NT2/D1 (cell line): ENCODE measurements at places on chromosomes 6 and 20.
A peak's percentile ranks its signal among the peaks of the same experiment; 100 is the strongest.

DNA sequence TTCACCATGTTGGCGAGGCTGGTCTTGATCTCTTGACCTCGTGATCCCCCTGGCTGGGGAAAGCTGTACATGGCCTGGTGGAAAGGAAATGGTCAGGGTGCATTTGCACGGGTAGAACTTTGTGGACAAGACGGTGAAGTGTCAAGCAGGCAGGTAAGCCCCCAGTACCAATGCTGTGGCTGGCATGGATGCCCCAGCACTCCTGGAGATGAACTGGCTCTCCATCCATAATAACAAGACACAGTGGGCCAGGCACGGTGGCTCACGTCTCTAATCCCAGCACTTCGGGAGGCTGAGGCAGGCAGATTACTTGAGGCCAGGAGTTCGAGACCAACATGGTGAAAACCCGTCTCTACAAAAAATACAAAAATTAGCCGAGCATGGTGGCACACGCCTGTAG lies 37.3 kb upstream of the TMEM181 start:
- no peak for DNase-seq

DNA sequence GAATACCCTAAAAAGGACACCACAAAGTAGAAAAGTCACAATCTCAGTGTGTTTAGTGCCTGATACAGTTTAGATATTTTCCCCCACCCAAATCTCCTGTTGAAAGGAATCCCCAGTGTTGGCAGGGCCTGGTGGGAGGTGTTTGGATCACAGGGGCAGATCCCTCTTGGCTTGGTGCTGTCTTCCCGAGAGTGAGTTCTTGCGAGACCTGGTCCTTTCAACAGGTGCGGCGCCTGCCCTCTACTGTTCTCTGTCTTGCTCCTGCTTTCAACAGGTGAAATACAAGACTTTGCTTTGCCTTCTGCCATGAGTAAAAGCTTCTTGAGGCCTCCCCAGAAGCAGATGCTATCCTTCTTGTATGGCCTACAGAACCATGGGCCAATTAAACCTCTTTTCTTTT lies 534.3 kb upstream of the NRSN1 start:
- DNase-seq, result no peak

- DNase-seq, result peak; percentile 8
These were observed 41.8 kb downstream of the FARS2 start for GRCh38 chr6:5302995-5303622.

- DNase-seq, result no peak
These were observed 5.2 kb downstream of the MRPS10 start for GRCh38 chr6:42212442-42212841.

GRCh38 chr6:70176842-70177550 lies 125.9 kb downstream of the COL9A1 start:
- DNase-seq, result no peak

DNA sequence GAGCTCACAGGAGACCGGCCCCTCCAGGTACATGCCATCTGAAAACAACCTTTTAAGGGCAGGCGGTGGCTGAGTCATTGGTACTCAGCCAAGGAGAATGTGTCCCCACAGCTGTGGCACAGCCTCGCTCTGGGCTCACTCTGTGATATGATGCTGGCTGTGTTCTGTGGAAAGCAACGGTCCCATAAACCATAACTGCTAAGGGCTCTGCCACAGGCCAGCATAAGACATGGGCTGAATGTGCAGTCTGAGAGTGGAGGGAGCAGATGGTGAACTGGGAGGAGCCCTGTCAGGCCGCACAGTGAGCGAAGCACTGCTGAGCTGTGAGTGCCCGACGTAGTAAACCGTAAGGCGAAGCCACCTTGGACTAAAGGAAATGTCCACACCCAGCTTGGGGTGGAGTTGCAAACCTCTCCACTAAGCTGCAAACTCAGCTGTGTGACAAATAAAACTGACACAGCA lies 375.8 kb downstream of the THBS2 start:
- DNase-seq, result no peak

- no peak for DNase-seq
These were observed 161.0 kb upstream of the HDAC2 start for GRCh38 chr6:114131945-114132344.

- no peak for DNase-seq
These were observed 632 bp downstream of the PRKN start for GRCh38 chr6:162726947-162727321.

GRCh38 chr6:41358503-41358902 lies 23.1 kb downstream of the NCR2 start:
- no peak for DNase-seq

DNA sequence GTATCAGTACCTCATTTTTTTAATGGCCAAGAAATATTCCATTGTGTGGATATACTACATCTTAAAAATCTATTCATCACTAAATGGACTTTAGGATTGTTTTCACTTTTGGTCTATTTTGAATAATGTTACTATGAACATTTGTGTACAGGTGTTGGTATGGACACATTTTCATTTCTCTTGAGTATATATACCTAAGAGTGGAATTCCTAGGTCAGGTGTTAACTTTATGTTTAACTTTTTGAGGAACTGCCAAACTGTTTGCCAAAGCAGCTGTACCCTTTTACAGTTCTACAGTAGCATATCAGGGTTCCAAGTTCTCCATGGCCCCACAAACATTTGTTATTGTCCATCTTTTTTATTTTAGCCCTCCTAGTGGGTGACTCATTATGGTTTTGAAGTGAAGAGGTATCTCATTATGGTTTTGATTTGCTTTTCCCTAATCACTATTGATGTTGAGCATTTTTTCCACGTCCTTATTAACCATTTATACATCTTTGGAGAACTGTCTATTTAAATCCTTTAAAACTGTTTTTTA lies 28.2 kb downstream of the DSTN start:
- no peak for DNase-seq

DNA sequence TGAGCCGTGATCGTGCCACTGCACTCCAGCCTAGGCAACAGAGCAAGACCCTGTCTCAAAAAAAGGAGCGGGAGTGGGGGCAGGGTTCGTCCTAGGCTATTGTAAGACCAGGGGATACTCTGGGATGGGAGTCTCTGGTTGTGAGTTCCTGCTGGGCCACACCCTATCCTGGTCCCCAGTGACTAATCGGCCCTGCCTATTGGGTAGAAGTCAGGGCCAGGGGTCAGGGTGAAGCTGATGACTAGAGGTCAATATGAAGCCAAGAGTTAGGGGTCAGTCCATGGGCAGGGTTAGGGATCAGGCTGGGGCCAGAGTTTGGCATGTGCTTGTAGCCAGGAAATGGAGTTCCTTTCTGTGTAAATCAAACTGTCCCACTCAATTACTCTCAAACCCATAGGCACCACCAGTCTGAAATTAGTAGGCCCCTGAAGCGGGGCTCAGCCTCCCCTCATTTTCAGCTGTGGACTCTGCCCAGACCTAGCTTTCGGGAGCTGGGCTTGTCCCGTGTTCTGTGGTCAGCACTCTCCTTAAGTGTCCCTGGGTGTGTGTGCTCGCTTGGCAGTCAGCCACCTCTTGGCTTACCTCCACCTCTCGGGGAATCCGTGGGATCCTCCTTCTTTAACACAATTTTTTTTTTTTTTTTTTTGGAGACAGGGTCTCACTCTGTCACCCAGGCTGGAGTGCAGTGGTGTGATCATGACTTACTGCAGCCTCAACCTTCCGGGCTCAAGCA lies 1.8 kb downstream of the HSPA12B start:
- no peak for DNase-seq

- DNase-seq, result no peak
These were observed 21.6 kb downstream of the CMTR1 start for GRCh38 chr6:37454420-37455140.

DNA sequence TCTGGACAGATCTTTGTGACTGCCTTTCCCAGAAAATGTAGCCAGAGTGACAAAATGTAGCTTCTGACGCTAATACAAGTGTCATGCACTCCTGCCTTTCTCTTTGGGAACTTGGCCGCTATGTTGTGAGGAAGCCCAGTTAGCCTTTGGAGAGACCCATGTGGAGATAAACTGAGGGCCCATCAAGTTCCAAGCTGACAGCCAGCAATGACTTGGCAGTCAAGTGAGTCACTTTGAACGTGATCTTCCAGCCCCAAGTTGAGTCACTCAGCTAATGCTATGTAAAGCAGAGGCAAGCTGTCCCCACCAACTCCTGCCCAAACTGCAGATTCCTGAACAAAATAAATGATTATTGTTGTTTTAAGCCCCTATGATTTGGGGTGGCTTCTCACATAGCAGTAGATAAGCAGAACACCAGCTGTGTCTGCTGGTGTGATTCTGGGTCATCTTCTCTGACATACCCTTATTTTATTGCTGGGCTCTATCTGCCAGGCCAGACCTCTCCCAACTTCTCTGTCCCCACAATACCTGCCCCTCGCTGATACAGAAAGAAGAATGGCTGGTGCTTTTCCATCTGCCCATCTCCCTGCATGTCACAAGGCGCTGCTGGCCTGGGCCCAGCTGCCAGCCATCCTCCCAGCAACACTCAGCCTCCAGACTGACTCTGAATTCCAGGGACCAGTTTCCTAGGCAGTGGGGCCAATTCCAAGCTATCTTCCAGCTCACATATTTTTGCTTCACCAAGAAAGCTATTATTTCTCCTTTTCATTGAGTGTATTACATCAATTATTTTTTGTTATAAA lies 274.8 kb downstream of the LRFN2 start:
- no peak for DNase-seq

GRCh38 chr6:82178077-82178758 lies 69.3 kb downstream of the IBTK start:
- DNase-seq, result no peak

DNA sequence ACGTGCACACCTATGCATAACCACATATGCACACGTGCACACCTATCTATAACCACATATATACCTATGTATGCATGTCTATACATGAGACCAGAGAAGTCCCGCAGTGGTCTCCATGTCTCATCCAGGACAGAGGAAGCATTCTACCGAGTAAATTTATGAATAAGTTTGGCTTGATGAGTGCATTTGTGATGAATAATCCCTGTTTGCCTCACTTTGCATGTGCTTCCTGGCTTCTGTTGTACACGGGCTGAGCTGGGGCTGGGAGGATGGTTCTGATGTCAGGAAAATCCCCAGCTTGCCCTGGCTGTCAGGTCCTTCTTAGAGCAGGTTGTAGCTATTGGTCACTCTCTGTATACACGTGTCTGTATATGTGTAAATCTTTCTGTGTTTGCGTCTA lies 157.6 kb upstream of the RPS6KA2 start:
- DNase-seq, result no peak

DNA sequence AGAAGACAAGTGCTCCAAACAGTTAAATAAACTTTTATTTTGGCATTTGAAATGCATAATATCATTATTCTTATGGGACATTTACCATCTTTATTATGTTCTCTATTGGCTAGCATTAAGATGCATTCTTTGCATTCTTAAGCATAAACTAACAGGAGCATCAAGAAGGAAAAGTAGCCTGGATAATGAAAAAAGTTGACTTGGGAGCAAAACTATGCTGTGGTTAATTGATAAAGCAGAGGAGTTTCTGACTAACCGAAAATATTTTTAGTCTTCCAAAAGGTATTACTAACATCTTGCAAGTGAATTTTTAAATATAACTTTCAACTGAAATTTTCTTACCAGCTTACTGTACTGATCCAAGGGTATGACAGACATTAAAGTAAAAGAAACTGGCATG lies 140.3 kb downstream of the FLRT3 start:
- DNase-seq, result no peak

- DNase-seq, result no peak
These were observed 19.8 kb upstream of the MAP1LC3A start for GRCh38 chr20:34538671-34539123.

GRCh38 chr20:47809161-47809960 lies 24.1 kb upstream of the SULF2 start:
- no peak for DNase-seq

- DNase-seq, result no peak
These were observed 66.5 kb downstream of the WDR27 start for GRCh38 chr6:169635345-169635744.

DNA sequence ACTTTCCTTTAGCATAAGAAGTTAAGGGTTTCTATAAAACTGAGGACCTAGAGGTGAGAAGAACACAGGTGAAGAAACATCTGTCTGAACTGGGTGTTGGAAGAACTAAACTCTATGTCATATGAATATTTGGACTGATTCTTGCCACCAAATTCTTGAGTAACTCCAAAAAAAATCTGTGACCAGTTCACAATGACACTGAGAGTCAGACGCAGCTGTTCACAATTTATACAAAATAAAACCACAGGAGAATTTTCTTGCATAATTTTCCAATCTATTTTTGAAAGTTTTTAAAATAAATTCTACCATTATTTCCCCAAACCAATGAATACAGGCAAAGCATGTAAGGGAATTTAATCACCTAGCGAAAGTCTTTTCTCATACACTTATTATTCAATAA lies 148.1 kb upstream of the TCF21 start:
- no peak for DNase-seq

DNA sequence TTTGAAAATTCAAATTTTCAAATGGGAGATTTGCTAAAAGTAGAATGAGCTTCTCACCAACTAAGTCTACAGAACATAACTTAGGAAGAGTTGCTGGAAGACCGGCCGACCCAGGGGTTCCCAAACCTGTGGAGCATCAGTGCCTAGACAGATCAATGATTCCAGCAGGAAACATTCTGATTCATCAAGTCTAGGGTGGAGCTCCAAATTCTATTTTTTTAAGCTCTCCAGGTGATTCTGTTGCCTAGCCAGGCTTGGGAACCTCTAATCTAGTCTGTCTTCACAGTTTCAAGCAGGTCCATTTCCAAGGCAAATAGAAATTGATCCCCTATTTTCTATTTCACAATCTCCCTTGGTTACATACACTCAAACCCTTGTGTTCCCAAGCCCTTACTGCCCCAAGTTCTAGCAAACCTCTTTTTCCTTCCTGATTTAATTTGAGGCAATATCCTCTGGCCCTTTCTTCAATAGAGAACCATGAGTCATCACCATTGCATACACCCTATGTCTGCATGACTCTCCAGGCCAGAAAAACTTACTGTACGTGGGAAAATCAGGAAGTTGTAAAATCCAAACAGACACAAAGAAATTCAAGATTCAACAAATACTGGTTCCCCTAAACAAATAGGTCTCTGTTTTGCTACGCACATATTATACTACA lies 8.9 kb downstream of the ATXN1 start:
- DNase-seq, result no peak

- no peak for DNase-seq
These were observed 84.2 kb upstream of the BHLHE23 start for GRCh38 chr20:63090682-63091571.

- no peak for DNase-seq
These were observed 898.2 kb upstream of the MAP3K7 start for GRCh38 chr6:91485047-91485446.

DNA sequence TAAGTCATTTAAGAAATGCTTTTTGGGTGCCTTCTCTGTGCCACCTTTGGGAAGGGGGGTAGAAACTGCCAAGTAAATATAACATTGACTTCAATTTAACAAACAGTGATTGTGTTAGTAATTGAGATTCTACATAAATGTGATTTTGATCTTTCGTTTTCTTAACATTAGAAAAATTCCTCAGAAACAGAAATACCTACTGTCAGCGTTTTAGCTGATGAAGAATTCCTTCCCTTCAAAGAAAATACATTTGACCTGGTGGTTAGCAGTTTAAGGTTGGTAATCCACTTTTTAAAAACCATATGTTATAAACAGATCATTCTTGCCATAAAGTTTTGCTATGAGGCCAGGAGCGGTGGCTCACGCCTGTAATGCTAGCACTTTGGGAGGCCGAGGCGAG lies 9.8 kb downstream of the NDUFAF5 start:
- no peak for DNase-seq
